ENCODE measurements at places on chromosomes 1 and 21. TPM values are rescaled to one million over a fixed set of nuclear protein-coding genes. Genes with fewer than 3 reads are reported as not detected.

The PDZK1 gene
- 0.39 TPM for total RNA-seq

The UTP11 gene
- 52.4 TPM for total RNA-seq

The RSPO1 gene
- total RNA-seq, result under 0.01 TPM

The RPE65 gene
- total RNA-seq, result not detected

The SLC6A17 gene
- under 0.01 TPM for total RNA-seq

The PM20D1 gene
- not detected for total RNA-seq

The KRTAP23-1 gene
- total RNA-seq, result not detected

The S100A8 gene
- not detected for total RNA-seq

The BARHL2 gene
- total RNA-seq, result not detected

The ZBED6 gene
- total RNA-seq, result 27.2 TPM

The C1QC gene
- not detected for total RNA-seq

The MAP3K21 gene
- 3.7 TPM for total RNA-seq

The MCOLN3 gene
- 6.3 TPM for total RNA-seq

The SUCO gene
- 15.4 TPM for total RNA-seq

The ERG gene
- under 0.01 TPM for total RNA-seq

The PCSK9 gene
- 4.4 TPM for total RNA-seq

The UBE2J2 gene
- 26.5 TPM for total RNA-seq

The CDK18 gene
- under 0.01 TPM for total RNA-seq

The TRAPPC10 gene
- total RNA-seq, result 13.2 TPM

The EFNA1 gene
- total RNA-seq, result 0.37 TPM

The CD5L gene
- total RNA-seq, result not detected

The S100A7 gene
- total RNA-seq, result not detected

The KCNQ4 gene
- not detected for total RNA-seq

The PTPRC gene
- not detected for total RNA-seq

The ADAMTS1 gene
- total RNA-seq, result 96.3 TPM

The SPRR5 gene
- total RNA-seq, result not detected

The CFHR3 gene
- total RNA-seq, result not detected

The NOS1AP gene
- total RNA-seq, result not detected

The SLC45A1 gene
- 3.3 TPM for total RNA-seq

The AVPR1B gene
- total RNA-seq, result not detected

Measured in subcutaneous preadipocyte (primary cell).